ENCODE measurements at places on chromosomes 5 and 9.

GRCh38 chr5:175243441-175243840 lies 200.5 kb downstream of the DRD1 start:
- DNase-seq: no peak

DNA sequence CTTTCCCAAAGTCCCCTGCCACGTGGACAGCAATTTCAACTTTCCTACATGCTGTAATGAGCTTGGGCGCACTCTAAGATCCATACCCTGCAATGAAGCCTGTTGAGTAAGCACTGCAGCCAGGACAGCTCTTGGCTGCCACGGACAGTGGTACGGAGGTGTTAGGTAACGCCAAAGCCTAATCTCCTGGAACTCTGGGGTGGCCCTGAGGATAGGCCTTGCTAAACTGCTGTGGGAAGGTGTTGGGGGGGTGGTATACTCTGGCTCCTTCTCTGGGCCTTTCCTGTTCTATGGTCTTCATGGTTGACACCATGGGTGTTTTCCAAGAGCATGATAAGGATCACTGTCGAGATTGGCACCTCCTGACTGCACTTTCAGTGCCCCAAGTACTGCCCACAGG lies 66.4 kb upstream of the PITX1 start:
- DNase-seq: no peak

DNA sequence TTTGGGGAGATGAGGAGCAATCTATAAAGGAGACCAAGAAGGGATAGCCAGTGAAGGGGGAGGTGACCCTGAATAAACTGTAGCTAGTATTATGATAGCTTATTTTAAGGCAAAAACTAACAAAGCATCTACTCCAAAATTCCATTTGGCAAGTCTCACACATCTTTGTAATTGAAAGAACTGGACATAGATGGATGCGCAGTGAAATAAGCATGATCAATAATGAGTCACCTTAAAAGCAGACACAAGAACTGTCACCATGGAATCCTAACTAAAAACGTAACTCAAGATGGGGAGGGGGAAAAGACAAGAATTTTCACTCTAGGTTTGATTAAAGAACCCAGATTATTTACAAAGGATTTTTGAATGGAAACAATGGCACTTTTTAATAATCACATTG lies 164.5 kb downstream of the MED27 start:
- DNase-seq: no peak

DNA sequence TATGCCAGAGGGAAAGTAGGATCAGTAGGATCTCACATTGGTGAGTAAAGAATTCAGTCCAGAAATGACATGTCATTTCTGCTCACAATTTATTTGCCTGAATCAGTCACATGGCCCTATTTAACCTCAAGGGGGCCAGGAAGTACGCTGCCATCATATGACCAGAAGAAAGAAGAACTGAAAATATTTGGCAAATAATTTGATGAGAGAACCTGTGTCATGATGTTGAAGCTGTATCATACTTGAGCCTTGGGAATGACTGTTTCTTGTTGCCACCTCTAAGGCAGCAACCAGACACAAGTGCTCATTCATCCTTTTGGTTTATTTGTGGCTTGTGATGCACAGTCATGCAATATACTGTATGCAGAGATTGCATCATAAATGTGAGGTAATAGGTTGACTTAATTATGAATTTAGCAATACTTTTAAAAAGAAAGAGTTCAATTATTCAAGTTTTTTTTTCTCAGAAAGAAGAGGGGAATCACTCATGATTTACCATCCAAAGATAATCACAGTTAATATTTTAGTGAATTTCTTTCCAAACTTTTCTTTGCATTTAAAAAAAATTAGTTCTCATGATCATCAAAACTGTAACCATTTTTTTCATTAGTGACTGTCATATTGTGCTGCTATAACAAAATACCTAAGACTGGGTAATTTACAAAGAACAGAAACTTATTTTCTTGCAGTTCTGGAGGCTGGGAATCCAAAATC lies 8.2 kb upstream of the ZFYVE16 start:
- no peak for DNase-seq

DNA sequence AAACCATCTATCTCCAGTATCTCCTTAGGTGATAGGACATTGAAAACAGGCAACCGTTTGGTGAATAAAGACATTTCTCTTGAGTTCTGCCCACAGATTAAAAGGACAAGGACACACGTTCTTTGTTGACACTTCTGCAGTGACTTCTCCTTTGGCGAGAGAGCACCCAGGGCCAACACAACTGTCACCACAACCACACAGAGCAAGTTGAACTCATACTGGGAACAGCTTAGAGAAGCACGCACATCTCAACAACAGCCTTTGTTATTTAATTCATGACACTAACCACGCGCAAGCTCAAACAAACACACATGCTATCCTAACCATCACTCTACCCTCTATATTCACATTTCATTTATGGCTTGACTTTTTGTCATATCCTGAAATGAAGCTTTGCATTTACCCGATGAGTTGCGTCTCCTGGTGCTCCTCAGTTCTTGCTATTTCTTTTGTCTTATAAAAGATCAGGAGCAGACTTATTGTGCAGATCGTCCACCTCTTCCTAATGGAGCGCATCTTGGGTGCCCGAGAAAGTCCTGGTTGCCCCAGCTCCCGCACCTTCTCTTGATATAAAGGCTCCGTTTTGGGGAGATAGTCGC lies 543 bp downstream of the ST8SIA4 start:
- no peak for DNase-seq

- no peak for DNase-seq
Measured at GRCh38 chr9:110073356-110073905, 134.5 kb downstream of the C9orf152 start.

DNA sequence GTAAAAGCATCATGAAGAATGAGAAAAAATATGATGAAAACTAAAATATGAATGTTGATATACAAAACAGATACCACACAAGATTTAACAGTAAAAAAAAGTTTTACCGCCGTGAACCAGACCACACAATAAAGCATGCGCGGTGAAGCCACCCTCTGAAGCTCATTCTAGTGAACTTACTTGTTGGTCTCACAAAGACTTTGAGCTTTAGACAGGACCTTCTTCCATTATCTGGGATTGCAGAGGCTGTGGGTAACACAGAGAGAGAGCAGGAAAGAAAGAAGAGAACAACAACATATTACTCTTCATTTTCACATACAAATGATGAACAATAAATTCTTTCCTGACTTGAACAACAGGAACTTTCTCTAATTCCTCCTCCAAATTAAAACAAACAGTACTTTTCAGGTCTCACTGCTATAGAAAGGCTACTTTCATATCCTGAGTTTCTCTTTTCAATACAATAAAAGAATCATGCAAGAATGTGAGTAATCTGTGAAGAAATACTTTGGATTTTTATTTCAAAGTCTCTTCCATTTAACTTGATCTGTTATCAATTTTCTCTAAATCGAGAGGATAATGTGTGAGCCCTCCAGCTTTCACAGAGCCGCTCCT lies 283.1 kb downstream of the EFNA5 start:
- DNase-seq: no peak

DNA sequence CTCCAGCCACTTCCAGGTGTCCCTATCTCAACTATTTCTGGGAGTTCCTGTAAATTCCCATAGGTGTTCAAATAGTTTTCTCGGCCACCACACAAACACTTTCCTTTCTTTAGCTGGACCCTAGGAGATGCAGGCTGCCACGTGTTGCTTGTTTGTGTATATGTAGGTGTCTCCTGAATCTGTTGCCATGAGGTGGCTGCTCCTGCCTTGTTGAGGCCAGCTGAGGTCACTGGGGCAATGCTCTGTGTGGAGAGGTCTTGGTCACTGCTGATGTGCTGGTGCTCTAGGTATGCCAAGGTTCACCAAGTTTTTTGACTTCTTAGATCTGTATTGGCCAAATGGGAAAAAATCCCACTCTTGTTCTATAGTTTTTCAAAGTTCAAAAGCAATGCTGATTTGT lies 132.5 kb upstream of the CHD1 start:
- DNase-seq: no peak

DNA sequence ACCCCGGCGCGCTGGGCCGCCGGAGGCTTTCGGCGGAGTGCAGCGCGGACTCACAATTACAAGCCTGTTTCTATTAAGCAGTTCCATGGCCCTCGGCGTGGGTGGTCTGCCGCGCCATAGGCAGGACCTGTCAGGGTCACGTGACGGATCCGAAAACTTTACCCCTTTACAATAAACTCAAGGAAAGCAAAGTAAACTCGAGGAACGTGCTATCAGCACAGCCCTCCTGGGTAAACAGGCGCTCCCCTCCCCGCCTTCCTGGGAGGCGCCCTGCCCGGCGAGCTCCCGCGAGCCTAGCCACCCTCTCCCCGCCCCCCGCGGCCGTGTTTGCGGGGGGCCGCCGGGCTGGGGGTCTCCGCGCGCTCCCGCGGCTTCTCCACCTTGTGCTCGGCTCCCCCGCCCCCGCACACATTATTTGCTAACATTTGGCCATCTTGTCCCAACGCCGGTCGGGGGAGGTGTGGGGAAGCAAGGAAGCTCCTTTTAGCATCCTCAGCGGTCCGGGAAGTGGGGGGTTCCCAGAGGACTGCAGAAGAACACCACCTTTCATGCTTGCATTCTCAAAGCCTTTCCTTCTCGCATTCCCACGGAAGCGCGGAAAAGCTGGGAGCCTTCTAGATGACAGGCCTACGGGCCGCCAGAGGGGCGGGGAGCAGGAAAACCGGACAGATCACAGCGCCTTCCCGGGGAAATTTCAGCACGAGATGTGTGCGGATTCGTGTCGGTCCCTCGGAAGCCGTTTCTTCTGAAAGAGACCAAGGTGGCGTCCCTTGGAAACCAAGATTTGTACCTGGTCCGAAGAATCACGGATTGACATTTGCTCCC lies at the start of gene PTCH1:
Gene PTCH1 (minus strand): TSS at position 238 of the 825 bp plus-strand sequence.
- no peak for DNase-seq

DNA sequence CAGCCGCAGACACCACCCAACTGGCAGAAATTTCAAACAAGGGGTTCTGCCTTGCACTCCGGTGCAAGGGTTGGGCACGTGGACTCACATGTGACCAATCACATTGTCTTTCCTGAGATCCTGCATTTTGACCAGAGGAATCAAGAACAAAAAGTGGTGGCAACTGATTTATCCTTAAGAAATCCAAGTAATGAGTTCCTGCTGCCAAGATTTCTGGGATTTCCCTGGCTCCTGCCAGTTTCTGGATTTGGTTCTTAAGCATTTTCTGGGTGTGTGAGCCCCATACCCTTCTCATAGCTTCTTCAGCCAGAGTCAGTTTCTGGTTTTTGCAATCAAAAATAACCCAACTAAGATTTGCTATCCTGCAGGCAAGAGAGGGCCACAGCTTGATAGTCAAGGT lies 17.4 kb upstream of the KCNIP1 start:
- DNase-seq: no peak

- no peak for DNase-seq
Measured at GRCh38 chr9:136324501-136325300, 2.6 kb upstream of the GPSM1 start.

DNA sequence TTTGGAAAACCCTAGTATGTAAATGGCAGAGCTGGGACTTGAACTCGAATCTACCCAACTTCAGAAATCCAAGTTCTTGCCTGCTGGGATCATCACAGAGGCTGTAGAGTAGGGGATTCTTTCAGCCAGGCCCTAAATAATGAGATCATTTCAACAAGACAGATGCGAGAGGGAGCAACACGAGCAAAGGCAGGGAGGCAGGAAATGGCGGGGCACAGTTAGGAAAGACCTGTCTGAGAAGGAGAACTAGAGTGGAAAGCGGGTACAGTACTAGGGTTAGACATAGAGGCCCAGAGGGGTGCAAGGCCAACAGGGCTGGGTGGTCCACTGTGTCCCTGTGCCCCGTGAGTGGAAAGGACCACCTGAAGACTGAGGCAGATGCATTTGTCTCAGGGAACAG lies 46.1 kb downstream of the MVB12B start:
- no peak for DNase-seq

GRCh38 chr9:107737987-107738743 lies 248.6 kb upstream of the KLF4 start:
- peak; percentile 9 for DNase-seq

DNA sequence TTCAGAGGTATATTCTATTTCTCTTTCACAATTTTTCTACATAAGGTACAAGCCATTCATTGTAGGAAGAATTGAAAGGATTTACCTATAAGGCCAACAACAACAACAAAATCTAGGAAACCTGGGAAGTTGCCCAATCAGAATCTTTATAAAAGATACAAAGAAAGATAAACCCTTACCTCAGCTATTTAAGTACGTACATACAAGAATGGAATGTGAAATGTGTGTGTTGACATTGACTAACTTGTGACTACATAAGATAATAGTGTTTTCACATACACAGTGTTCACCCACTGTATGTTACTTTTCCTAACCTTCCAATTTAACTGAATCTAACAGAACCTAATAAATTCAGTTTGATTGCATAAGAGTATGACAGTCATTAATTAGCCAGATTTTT lies 154.1 kb downstream of the ADAMTS6 start:
- DNase-seq: no peak

GRCh38 chr5:138491669-138492559 lies 26.6 kb downstream of the EGR1 start:
- peak; percentile 56 for DNase-seq

- no peak for DNase-seq
Measured at GRCh38 chr5:144304688-144305087, 134.0 kb downstream of the KCTD16 start.

DNA sequence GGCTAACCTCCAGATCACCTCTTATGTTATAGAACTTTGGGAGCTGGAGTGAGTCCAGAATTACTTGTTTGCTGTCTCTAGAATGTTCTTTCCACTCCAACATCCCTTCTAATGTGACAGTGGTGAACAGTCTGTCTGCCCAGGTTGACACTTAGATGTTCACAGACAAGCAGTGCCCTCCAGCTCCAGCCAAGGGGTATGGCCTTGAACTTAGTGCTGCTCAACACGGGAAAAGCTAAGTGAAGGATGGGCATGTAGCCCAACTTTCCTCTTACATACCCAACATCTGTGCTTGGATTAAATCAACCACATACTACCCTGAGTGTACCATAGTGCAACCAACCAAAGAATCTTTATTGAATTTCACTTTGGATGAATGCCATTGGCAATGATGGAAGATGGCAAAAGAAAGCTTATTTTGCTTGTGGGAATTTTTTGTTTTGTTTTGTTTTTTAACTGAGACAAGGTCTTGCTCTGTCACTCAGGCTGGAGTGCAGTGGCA lies 201.2 kb downstream of the NXNL2 start:
- no peak for DNase-seq

DNA sequence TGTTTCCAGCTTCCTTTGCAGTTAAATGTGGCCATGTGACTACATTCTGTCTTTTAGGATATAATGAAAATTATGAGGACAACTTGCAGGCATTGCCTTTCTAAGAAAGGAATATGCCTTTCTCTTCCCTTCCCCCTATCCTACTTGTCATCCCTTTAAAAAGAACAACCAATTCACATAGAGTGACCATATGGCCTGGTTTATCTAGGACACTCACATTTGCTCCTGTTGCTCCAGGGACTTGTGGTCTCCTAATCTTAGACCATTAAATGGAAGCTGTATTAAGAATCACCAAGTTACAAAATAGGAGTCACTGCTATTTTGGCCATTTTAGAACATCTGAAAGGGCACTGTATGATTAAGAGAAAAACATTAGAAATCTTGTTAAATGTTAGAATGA lies 520.3 kb downstream of the DTWD2 start:
- no peak for DNase-seq

DNA sequence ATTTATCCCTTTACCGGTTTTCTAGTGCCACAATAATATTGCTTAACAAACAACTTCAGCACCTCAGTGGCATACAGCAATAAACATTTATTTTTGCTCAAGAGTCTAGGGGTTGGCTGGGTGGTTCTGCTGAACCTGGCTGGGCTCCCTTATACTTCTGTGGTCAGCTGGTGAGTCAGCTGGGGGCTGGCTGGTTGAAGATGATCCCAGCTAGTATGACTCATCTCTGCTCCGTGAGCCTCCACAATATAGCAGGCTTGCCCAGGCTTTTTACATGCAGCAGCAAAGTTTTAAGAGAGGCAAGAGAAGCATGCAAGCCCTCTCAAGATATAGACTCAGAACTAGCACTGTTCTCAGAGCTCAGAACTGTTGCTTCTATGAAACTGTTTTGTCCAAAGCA lies 523.5 kb upstream of the CLINT1 start:
- DNase-seq: peak; percentile 4

Measured in esophagus squamous epithelium (tissue), 5 donors.